NCI-H1105 (cell line): ENCODE measurements at places on chromosomes 3 and 15.

DNA sequence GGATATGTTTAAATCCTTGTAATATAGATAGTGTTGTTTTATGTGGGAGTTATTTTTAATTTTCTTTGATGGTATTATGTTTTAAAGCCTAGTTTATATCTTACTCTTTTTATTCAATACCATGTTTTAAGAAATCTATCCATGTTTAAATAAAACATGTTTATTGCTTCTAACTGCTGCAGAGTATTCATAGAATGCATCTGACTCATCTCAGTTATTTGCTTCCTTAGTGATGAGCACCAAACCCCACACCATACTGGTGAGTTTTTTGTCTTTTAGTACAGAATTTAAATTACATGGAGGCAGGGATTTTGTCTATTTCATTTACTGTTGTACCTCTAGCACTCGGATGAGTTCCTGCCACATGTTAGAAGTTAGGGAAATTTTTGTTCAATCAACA, 209.2 kb downstream of the NSUN3 start:
- no peak for DNase-seq

DNA sequence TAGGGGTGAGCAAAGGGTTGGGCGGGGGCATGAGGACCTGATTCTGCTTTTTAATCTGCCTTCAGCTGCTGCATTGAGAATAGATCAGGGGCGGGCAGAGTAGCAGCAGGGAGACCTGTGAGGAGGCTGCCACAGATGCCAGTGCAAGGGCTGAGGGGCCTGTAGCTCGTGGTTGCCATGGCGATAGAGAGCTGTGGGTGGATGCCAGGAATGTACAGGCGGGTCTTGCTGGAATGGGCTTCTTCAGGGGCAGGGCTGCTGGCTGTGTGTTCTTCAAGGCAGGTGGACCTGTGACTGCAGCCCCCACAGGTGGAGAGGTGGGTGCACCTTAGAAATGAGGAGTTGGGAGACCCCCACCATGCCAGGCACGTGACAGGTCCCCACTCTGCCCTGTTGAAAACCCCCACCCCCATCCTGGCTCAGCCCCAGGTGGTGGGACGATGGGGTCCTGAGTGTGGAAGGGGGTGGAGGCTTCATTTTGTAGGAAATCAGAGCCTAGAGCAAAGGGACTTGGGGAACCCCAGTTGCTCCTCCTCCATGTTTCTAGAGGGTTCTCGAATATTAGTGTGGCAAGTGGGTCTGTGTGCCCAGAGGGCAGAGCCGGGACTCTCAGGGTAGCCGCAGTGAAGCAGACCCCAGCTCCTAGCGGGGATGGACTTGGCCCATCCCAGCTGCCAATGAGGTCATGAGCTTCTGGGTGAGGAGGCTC, 38.3 kb downstream of the SLC6A6 start:
- DNase-seq, result peak; percentile 32

- no peak for DNase-seq
These were observed 742.0 kb downstream of the ZBBX start for GRCh38 chr3:166637984-166638530.

DNA sequence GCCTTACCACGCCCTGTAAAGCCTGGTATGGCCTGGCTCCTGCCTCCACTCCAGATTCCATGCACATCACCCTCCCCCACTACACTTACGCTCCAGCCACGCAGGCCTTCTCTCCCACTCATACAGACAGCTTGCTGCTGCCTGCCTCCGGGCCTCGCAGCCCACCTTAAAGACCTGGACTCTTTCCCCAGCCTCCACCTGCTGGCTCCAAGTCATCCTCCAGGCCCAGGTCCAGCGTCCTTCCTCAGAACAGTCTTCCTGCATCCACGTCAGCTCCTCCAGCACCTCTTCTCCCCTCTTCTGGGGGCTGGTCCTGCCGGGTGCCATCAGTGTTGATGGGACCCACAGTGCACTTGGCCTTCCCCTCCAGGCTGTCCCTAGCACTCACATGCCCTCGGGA, 75.5 kb downstream of the NUP210 start:
- no peak for DNase-seq

DNA sequence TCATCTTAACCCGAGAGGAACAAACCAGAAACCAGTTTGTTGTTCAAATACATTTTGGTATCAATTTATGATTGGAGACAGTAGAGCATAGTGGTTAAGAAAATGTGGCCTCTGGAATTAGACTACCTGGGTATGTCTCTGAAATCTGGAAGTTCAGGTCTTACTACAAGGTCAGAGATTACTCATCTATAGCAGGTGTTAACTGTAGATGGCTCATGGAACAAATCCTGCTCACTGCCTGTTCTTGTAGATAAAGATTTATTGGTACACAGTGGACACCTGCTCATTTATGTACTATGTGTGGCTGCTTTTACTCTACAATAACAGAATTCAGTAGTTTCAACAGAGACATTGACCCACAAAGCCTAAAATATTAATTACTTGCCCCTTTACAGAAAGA, 413.3 kb downstream of the CNTN6 start:
- DNase-seq, result no peak

GRCh38 chr3:38980938-38981337, 70.8 kb downstream of the SCN11A start:
- DNase-seq, result no peak

- DNase-seq, result no peak
These were observed 70.4 kb downstream of the NIPA2 start for GRCh38 chr15:22908830-22909229.

DNA sequence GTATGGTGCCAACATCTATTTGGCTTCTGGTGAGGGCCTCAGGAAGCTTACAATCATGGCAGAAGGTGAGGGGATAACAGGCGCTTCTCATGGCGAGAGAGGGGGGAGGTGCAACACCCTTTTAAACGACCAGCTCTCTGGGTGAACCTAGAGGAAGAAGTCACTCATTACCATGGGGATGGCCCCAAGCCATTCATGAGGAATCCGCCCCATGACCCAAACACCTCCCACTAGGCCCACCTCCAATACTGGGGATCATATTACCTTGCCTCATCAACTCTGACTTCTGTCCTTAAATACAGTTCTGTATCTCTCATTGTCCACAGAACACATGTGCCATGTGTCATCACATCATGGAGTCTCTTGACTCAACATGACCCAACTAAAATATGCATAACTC, 37.5 kb upstream of the CLRN1 start:
- no peak for DNase-seq

DNA sequence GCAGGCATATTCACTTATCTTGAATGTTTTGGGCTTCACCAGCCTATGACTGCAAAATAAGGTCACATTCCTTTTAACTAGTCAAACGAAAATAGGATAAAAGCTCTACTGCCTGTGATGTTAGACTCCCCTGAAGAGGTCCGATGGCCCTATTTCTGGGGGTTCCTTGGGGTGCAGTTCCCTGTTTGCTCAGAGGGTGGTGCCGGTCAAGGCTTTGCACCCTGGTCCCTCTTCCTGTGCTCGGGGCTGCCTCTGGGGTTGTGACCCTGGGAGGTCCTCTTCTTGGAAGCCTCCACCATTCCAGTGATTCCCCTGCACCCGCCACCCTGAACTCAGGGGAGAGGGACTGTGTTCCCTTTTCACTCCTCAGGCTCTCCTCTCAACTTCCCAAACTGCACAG, 86.7 kb upstream of the ANKRD34C start:
- no peak for DNase-seq

GRCh38 chr3:98612996-98613517, 19.6 kb upstream of the CPOX start:
- no peak for DNase-seq

- no peak for DNase-seq
These were observed 29.6 kb downstream of the PPP4R2 start for GRCh38 chr3:73026111-73026759.

- DNase-seq, result no peak
These were observed 46.8 kb upstream of the LPP start for GRCh38 chr3:188106887-188107830.

GRCh38 chr15:67134067-67134838, 68.9 kb downstream of the SMAD3 start:
- no peak for DNase-seq

GRCh38 chr15:71712182-71712581, 98.2 kb upstream of the NR2E3 start:
- no peak for DNase-seq

DNA sequence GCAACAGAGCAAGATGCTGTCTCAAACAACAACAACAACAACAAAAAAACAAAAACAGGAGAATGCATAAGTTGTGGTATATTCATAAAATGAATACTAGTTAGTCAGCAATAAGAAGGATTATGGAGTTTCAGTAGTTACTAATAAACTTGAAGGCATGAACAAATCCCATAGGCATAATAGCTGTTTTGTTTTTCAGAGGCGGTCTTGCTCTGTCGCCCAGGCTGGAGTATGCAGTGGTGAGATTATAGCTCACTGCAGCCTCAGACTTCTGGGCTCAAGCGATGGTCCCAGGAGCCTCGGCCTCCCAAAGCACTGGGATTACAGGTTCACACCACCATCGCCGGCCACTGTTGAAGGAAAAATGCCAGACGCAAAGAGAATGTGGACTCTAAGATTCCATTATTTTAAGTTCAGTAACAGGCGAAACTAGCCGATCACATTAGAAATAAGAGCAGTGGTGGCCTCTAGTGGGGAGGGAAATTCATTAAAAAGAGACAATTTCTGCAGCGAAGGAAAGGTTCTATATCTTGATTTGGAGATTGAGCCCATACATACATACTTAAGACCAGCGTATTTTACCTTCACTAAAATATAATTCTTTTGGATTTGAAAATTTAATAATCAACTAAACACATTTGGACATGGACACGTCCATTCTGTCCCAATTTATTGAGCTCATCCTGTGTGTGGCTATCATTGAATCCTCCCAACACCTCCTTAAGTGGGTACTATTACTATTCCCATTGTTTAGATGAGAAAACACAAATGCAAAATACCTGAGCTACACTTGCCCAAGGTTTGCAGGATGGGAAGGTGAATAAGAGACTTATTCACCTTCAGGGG, 27.4 kb upstream of the HDAC11 start:
- no peak for DNase-seq

DNA sequence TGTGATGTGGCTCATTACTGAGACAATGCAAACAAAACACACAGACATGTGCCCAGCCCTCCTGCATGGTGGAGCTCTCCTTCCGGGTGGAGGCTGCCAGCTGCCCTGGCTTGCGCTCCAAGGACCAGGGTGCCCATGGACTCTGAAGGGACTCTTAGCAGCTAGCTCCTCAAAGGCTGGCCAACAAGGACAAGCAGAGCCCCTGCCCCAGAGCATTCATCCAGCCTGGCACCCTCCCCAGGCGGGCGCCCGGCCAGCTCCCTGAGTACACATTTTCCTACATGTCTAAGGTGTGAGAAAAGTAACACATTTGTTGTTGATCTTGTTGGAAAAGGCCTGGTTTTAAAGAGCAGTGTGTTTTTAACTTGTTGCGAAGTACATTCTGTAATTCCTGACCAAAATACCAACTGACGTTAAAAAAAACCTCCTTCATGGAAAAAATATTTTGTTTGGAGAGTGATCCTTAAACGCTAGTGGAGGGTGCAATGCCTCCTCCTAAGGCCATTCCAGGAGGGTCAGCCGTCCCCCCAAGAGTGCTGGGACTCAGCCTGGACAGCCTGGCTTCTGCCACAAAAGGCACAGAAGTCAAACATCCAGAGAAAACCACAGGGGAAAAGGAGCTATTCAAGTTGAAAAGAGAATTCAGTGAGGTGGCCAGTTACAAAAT, 86.9 kb downstream of the KLF15 start:
- DNase-seq, result peak; percentile 15

GRCh38 chr15:63288778-63289378, 11.5 kb downstream of the APH1B start:
- peak; percentile 48 for DNase-seq

- DNase-seq, result no peak
These were observed 171.9 kb downstream of the CACNA2D3 start for GRCh38 chr3:54294214-54294613.

DNA sequence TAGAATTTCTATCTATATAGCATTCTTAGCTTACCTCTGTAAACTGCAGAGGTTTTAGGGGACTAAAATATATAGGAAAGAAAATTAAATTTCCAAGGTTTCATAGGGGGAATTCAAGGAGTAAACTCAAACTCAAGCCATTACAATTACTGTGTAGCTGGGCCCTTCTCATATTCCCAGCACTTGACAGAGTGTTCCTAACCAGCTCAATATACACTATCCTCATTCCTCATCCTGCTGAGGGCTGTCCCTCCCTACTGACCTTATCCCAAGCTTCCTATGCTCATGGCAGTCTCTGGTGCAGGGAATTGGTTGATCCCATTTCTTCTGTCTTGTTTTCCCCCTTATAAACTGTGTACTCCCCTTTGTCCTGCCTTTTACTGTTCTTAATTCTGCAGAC, 33.9 kb downstream of the NXPE3 start:
- DNase-seq, result no peak

DNA sequence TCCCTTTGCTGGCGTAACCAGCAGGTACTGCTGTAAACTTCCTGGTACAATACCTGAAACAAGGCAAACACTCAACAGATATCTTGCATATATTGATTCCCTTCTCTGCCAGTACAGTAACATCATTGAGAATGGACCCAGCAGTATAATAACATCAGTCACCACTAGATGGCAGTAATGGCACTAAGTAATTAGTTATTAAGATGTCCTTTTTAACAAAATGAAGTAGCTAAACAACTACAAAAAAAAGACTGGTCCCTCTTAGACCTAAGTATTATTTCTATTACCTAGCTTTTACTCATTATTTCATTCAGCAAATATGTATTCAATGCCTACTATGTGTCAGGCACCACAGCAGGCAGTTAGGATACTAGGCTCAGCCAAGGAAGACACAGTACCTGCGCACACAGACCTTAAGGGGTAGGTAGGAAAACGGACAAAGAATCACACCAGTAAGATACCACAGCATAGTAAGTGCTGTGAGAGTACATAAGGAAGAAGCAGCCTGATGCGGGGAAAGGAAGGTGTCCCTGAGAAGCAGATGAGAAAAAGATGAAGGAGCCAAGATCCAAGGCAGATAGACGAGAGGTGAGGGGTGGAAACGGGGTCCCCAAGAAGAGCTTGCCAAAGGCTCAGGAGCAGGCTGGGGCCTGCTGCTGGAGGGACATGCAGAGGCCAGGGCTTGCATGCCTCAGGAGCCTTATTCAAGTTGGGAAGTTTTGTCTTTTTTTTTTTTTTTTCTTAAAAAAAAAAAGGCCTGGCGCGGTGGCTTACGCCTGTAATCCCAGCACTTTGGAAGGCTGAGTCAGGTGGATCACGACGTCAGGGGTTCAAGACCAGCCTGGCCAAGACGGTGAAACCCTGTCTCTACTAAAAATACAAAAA, 102.7 kb upstream of the CHD2 start:
- peak; percentile 52 for DNase-seq

DNA sequence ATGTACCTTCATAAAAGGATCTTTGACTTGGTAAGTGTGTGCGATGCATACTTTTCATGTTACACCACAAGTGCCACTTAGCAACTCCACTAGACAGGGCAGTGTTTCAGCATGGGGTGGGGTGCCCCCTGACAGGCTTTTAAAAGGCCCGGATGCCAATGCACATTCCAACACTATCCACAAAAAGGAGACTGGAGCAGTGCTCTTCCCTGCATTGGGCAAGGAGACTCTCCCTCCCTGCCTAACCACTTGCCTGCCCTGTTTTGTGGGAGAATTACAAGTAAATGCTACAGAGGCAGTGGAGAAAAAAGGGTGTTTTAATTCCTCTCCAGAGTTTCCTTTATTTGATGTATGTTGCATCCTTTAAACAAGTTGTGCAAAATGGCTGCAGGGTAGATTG, 1.7 kb upstream of the RARB start:
- DNase-seq, result no peak
